ENCODE measurements at places on chromosomes 6 and 20.

- DNase-seq = no peak
These were observed 106.8 kb downstream of the OR2B2 start for GRCh38 chr6:27805347-27805746.

DNA sequence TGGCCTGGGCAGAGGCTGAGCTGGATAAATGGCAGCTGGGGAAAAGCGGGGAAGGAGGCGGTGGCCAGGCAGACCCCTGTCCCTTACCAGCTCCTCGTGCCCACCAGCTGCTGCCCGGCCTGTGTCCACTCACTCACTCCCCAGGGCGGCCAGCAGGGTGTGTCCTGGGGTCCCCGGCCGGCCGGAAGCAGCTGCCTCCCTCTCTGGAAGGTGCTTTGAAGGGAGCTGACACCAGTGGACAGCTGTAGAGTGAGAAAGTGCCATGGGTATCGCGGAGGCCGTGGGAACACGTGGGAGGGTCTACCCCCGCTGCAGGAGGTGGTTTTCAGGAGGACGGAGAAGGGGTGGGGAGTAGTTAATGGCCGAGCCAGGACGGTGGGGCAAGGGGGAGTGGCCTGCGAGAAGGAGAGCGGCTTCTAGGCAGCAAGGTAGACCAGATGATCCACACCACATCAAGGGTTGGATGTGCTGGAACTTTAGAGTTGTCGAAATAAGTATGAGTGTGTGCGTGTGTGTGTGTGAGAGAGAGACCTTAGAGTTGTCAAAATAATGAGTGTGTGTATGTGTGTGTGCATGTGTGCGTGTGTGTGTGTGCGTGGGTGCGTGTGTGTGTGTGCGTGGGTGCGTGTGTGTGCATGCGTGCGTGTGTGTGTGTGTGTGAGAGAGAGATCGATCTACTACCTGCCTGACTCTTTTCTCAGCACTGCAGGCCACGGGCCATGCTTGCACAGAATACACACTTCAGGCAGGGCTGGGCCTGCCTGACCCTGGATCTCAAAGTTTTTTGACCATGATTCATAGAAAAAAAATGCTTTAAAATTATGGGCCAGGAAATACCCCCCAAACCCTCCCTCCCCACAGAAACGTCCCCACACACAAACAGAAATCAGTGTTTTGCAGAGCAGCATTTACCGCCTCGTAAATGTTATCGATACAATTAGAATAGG, 43.9 kb downstream of the CDH4 start:
- DNase-seq = no peak

DNA sequence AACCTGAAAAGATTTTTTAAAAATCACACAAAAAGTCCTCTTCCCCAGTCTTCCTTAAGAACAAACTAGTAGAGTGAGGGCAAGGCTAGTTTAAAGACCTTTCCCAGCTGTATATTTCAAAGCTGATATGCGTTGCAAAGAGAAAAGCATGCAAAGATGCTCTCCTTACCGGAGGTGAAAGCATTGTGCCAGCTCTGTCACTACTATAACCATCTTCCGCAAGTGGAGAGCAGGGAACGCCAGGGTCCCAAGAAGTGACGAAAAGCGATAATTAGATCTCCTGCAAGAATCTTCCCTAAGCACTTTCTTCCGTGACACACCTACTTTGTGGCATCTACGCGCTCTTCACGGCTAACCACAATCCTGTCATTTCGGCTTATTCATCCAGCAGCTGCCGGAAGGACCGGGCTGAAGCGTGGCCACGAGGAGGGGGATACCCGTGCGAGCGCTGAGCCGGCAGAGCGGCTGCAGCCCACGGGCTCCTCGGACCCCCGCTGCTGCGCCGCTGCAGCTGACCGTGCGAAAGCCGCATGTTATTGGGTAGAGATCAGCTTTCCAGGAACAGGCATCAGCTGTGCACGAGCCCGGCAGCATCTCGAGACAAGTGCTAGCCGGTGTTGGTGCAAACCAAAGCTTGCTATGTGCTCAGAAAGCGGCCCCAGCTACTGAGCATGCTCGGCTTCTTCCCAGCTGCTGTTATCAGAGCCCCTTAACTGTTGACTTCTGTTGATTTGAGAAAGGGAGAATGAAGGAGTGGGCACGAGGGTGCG, 57.2 kb upstream of the ARHGAP18 start:
- peak; percentile 29 for DNase-seq

GRCh38 chr20:38755324-38755910, 7.2 kb downstream of the ACTR5 start:
- DNase-seq = no peak

DNA sequence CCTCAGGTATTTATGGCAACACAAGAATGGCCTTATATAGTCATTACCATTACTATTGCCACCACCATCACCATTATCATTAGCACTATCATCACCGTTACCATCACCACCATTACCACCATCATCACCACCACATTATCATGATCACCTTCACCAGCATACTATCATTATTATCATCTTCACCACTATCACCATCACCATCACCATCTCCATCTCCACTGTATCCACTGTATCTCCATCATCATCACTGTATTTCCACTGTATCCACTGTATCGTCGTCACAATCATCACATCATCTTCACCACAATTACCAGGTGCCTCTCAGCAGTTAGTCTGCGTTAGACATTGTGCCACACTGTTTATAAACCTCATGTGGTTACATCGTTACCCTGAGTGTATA, 45.3 kb downstream of the GGTLC1 start:
- DNase-seq = no peak

DNA sequence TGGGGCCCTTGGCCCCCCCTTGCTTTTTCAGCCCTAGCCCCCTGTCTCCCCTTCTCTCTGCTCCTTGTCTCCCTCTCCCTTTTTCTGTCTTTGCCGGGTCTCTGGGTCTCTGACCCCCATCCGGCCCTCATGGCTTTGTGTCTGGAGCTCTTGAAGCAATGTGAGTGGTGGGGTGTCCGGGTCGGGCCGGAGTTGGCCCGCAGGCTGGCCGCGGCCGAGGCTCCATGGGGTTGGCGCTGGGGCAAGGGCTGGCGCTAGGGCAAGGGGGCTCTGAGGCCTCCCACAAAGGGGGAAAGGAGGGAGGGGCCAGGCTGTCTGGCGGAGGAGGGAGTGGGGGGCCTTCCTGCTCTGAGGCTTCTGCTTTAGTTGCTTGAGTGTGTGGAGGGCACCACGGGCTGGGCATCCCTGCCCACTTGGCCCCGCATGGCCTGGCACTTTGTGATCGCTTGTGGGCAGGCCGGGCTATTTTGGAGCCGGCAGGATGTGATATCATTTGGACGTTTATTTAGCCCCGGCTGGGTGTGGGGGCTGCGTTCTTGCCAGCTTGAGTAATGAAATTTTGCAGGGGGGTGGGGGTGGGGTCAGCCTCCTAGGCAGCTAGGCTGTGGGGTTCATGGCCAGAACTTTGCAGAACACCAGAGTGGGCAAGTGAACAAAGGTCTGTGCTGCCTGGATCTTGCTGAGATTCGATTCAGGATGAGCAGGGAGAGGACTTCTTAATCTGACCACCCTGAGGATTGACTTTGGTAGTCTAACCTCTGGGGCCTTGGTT, 78.7 kb upstream of the MYL9 start:
- no peak for DNase-seq

DNA sequence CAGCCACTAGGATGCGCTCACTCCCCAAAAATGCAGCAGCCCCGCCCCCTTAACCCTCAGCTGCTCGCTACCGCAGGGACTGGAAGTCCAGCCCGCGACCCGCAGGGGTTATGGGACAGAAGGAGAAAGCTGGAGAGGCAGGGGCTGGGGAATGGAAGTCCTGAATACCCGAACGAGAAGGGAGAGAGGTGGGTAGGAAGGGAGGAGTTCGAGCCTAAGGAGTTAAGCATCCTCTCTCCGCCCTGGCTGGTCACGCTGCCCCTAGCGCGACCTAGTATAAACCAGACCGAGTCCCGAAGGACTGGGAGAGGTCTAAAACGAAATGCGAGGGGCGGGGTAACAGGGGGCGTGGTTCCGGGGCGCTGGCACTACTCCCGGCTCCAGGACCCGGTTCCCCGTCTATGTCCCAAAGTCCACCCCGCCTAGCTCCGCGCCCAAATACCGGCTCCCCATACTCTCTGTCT, 448 bp upstream of the DDAH2 start:
- DNase-seq = peak; percentile 78

GRCh38 chr6:100504786-100505737, 40.3 kb upstream of the SIM1 start:
- no peak for DNase-seq

DNA sequence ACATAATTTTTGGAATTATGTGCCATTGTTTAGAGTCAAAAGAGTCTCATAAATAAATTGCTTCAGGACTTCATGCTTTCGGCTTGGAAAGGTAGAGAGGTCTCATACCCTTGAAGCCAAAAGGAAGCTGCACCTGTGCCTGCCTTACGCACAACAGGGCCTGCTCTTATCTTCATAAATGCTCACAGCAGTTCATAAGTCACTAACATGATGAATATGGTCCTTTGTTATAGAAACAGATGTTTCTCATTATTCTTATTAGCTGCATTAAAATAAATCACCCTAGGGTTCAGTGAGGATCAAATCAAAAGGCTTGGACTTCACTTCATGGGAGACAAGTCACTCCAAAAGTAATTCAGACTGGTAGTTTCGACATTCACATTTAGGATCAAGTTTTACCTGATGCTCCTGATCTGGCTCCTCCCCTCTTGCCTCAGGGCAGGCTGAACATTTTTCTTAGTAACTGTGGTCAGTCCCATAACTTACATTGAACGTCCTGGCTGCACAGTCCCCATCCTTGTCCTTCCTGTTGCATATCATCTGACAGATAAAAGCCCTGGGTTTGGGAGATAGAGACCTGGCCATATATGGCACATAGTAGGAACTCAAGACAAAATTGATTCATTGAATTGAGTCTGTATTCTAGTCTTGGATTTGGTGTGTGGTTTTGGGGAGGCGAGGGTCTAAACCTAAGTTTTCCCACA, 20.7 kb upstream of the SH3BGRL2 start:
- DNase-seq = no peak

- DNase-seq = no peak
These were observed 142.7 kb upstream of the GGTLC1 start for GRCh38 chr20:24131281-24131680.

DNA sequence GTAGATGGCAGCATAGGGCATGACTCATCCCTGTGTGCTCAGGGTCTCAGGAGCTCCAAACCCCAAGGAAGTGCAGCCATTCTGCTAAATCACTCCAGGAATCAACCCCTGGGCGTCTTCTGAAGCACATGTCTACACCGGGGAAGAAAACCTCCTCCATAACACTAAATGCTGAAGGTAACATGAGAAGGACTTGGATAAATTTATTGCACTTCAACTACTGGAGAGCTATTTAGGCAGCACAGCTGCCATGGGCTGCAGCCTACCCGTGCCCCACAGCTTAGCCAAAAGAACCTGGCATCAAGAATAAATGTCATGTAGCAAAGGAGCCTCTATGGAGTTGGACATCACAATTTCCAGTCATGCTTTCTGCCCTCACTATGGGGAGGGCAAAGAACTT, 152.4 kb upstream of the PROKR2 start:
- DNase-seq = no peak

GRCh38 chr6:108946695-108947094, 98.5 kb downstream of the ARMC2 start:
- no peak for DNase-seq

- no peak for DNase-seq
These were observed 134.6 kb upstream of the CCN2 start for GRCh38 chr6:132085731-132086130.

GRCh38 chr6:42819803-42820511, 38.1 kb downstream of the BICRAL start:
- DNase-seq = no peak

- peak; percentile 94 for DNase-seq
These were observed 3.8 kb upstream of the ECHDC1 start for GRCh38 chr6:127347178-127347577.

DNA sequence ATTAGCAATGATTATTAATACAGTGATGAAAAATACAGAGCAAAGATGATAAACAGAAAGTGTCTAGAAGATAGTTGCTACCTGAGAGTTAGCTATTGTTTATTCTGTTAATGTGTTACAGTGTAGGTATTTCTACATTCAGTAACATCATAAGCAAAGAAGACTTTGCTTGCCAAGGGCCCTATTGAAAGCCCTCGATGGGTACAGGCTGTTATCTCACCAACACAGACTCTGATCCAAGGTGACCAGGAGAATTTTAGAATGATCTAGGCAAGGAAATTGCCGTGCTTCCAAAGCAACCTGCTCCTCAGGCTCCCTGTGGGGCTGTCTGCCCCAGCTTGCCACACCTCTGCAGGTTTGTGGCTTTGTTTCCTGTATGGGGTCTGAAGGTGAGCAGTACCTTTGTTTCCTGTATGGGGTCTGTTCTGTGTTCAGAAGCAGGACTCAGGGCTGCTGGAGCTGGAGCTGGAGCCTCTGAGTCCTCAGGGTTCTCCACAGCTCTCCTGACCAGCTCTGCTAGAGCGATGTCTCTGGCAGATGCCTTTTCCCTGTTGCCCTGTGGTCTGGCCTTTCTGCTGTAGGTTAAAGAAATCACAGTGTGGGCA, 32.5 kb downstream of the PHACTR3 start:
- no peak for DNase-seq

DNA sequence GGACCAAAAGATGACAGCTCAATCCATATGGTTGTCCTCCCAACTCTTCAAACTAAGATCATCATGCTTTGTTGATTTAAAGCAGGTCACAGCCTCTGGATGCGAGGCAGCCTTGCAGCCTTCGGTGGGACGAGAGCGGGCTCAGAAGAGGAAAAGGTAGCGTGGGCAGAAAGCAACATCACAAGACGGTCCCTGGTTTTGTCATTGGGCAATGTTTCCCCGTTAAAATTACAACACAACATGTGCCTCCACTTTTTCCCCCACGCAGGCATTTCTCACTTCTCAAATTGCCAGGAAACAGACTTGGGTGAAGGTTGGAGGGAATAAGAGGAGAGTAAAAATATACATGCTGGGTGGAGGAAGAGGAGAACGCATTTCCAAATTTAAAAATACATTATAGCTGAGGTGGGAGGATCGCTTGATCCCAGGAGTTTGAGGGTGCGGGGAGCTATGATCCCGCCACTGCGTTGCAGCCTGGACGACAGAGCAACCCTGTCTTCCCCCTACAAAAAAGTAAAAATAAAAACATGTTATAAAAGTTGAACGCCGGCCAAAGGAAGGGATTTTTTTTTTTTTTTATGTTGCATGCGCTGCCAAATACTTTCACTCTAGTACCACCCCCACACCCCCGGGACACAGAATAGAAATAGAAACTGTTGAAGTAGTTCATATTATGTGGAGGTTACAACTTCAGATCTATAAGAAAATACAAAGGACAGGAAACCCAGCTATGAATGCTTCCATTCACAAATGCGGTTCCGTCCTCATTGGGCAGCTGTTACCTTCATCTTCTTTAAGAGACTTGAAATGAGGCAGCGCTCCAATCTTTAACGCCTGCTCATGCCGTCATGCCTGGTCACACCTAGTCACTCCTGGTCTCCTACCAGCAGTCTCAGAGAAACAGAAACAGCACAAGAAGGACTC, 13.9 kb upstream of the NAA20 start:
- DNase-seq = peak; percentile 63

- DNase-seq = no peak
These were observed 23.8 kb downstream of the TFAP2B start for GRCh38 chr6:50842446-50842845.

Measured in CD14-positive monocyte (primary cell).